Osteoblast (primary cell): ENCODE measurements at places on chromosomes 5 and 9.

DNA sequence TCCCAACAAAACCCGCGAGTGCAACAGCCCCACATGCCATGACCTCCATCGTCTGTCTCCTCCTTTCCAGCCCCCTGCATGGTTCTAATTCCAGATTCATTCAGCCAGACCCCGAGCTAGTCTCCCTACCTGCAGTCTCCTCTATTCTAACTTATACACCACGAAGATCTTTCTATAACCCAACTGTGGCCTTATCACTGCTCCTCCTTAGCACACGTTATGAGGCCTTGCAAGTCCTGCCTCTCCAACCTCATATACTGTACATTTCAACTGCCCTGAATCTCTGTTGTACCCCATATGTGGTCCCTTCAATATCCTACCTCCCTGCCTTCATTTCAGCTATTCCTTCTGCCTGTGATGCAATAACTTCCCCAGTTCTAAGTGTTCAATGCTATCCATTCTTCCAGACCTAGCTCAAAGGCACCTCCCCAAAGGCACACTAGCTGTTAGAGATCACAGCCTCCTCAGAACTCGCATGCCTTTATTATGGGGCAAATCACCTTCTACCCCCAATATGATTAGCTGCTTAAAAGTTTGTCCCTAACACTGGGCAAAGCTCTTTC, 215.1 kb upstream of the TRIM32 start:
- DNase-seq: no peak

GRCh38 chr5:171455522-171455921, 36.1 kb downstream of the FGF18 start:
- peak; percentile 17 for DNase-seq

GRCh38 chr9:79604921-79605562, 33.3 kb downstream of the TLE4 start:
- no peak for DNase-seq

GRCh38 chr5:178223828-178224335, 8.7 kb downstream of the PHYKPL start:
- peak; percentile 65 for DNase-seq

- DNase-seq: no peak
Observed at GRCh38 chr5:35198075-35198474, 32.2 kb downstream of the PRLR start.

DNA sequence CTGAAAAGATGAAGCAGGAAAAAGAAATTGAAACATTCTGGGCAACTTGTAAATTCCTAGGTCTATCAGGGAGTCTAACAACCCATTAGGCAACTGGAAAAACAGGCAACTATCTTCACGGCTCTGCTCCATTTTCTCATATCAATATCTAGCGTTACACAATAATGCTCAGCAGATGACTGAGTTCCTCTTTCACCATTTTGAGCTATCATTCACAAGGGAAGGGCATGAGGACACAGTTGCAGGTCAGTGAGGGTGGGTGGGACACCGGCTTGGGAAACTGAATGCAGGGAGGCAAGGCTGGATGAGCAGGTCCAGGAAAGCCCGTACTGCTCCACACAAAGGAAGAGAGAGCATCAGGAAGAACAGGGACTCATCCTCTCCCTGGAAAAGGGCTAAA, 67.0 kb downstream of the FRMD3 start:
- no peak for DNase-seq

DNA sequence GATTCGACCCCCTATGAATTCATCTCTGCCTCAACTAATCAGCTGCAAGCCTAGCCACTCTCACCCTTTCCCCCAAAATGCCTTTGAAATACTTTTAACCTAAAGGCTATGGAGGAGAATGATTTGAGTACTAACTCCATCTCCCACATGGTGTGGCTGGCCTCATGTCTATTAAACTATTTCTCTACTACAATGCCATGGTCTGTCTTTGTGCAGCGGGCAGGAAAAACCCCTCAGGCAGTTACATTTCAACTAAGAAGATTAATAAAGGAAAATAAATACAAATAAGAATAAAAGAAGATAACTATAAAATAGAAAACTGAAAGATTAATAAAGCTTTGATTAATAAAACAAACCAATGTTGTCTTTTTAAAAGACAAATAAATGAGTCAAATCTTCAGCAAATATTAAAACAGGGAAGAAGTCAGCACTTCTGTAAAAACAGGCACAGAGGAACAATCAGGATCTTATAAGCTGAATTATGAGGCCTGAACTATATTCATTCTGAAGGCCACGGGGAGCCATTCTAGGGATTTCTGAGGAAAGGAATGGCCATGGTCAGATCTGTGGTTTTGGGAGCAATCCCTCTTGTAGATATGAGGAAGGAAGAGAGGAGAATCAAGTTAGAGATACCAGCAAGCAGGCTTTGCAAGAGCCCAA, 116.1 kb upstream of the SLC12A2 start:
- no peak for DNase-seq

- no peak for DNase-seq
Observed at GRCh38 chr9:20570087-20570486, 52.2 kb downstream of the MLLT3 start.

- DNase-seq: no peak
Observed at GRCh38 chr5:17302106-17302505, 84.7 kb downstream of the BASP1 start.

DNA sequence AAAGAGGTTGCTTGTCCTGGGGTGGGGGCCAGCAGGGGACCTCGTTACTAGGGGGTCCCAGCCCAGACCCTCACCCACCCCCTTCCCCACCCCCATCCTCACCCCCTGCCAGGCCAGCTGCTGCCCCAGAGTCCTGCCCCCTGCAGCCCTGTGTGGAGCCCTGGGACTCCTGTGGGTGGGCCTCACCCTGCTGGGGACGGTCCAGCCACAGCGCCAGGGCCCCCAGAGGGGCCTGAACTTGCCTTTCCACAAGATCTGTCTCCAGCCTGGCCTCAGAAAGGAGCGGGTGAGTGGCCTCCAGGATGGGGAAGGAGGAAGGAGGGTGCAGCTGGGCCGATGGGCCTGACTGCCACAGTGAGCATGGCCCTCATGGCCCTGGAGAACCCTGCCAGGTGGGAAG, 7.5 kb upstream of the PTGDS start:
- no peak for DNase-seq

GRCh38 chr5:125189531-125189941, 443.1 kb upstream of the ZNF608 start:
- DNase-seq: no peak

- no peak for DNase-seq
Observed at GRCh38 chr5:91025449-91025848, 357.7 kb downstream of the ARRDC3 start.

GRCh38 chr9:32581512-32582143, 8.7 kb upstream of the NDUFB6 start:
- DNase-seq: no peak

DNA sequence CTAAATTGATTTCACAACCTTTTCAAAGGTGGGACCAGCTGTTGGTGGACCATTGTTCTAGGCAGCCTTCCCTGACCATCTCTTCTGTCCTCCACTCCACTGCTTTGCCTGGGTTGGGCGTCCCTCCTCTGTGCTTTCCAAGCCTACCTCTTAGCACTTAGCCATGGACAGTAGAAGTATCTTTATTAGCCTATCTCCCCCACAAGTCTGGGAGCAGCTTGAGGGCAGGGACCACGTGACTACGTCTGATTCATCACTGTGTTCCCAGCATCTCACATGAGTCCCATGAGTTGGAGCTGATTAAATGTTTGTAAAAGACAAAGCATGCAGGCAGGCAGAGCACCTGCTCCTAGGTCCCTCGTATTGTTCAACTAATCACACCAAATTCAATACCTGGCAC, 20.9 kb downstream of the MORN5 start:
- peak; percentile 95 for DNase-seq

- no peak for DNase-seq
Observed at GRCh38 chr9:108019821-108020220, 530.3 kb upstream of the KLF4 start.

- no peak for DNase-seq
Observed at GRCh38 chr9:8401961-8402705, 602.6 kb upstream of the DMAC1 start.

DNA sequence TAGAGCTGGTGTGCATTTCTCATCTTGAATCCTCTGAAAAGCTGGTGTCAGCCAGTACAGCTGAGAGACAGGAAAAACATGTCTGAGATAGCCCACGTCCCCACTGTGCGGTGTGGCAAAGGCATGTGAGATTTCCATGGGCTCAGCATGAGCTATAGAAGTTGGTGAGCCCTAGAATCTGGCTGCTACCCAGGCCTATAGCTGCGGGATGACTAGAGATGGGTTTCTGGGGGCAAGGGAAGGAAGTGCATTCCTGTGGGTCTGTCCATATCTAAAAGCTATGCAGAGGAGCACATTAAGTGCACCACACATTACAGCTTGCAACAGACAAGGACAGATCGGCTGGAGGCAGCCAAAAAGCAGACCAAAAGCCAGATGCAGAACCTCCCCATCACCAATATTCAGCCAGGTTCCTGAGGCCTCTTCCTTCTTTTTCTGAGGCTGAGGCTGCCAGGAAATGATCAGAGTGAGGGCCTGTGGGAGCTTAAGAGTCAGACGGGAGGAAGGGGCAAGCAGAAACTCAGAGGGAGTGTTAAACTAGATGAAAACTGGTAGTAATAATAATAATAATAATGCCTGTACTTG, 55.8 kb upstream of the RANBP3L start:
- no peak for DNase-seq

DNA sequence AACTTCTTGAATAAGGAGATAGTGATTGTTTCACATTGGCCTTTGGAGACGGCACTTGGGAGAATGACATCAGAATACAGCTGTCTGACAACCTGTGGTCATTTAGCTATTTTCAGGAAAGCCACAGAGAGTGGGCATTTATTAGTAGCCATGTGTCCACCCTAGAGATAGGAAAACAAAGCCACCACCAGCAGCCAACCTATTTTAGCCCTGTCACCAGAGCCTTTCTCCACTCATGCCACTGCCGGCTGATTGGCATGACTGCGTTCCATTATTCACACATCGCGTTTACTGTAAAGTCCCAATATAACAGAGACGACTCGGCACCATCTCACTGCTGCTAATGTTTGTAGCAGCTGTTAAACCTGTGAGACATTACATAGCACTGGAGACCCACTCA, 330.1 kb downstream of the NDUFS4 start:
- DNase-seq: no peak

DNA sequence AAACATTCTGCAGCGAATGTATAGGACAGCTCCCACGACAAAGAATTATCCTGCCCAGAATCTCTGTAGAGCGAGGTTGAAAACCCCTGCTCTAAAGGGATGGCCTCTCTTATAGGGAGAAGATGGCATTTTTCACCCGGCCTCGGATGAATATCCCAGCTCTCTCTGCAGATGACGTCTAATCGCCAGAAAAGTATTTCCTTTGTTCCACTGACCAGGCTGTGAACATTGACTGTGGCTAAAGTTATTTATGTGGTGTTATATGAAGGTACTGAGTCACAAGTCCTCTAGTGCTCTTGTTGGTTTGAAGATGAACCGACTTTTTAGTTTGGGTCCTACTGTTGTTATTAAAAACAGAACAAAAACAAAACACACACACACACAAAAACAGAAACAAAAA, 17.4 kb upstream of the RARS1 start:
- peak; percentile 92 for DNase-seq

DNA sequence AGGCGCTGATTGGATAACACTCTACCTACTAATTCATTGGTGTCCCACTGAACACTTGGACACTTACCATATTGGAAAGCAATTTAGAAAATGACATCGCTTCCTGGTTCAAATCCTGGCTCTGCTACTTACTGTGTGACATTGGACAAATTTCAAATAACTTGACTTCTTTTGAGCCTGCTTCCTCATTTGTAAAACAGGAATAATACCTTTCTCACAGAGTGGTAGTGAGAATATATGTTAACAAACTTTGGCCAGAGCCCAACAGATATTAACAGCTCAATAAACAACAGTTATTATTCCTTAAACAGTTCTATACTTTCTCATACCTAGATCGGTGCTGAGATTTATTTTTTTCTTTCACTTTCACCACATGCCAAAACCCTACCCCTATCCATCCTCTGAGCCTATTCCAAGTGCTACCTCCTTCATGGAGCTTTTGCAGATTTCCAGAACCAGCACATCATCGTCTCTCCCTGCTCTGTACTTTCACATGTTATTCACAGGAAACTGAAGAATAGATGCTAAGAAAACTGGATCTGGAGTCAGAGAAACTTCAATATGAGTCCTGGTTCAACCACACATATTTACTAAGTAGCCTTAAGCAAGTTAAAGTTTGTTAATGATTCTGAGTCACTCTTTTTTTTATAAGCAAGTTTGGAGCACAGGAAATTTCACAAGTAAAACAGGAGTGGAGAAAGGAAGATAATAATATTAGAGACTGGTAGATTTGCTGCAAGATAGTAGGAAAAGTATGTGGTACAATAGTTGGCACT, 92.3 kb downstream of the STRBP start:
- peak; percentile 4 for DNase-seq

- DNase-seq: no peak
Observed at GRCh38 chr5:154241021-154241420, 50.5 kb downstream of the GALNT10 start.

DNA sequence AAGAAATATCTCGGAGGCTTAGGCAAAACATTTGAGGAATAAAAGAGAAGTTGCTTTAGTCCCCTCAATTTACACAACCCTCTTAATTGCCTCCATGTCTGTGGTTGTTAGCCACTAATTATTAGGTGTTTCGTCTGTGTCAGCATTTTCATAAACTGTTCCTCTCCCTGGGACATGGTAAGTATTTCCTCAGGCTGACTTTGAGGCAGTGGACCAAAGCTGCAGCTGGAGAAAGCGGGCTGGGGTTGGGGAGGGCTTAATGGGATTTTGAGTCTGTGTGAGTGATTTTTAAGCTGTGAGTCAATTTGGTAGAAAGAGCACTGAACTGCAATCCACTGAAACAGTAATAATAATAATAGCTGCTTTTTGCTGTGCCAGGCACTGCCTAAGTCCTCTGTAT, 13.0 kb upstream of the TTC1 start:
- no peak for DNase-seq

DNA sequence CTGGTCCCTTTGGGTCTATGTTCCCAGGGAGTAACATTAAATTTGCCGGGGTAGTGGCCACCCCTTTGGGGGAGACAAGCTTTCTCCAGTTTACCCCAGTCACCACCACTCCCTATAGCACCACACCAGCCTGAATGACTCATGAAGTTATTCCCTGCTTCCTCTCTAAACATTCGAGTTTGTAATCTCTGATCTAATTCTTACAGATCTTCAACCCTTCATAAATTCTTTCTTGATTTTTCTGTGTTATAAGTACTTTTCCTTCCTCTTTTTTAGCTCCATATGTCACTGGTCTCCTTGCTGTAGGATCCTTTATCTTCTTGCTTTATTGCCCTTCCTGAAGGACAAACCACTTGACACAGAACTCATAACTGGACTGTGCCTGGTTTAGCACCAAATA, 55.6 kb downstream of the GNA14 start:
- DNase-seq: no peak
